CD8-positive, alpha-beta memory T cell (primary cell): ENCODE measurements at places on chromosomes 3 and 15. TPM values are rescaled to one million over a fixed set of nuclear protein-coding genes. Genes with fewer than 3 reads are reported as not detected.

The MCF2L2 gene
- total RNA-seq = 2.8 TPM

The SLC27A2 gene
- total RNA-seq = 18.6 TPM

DNA sequence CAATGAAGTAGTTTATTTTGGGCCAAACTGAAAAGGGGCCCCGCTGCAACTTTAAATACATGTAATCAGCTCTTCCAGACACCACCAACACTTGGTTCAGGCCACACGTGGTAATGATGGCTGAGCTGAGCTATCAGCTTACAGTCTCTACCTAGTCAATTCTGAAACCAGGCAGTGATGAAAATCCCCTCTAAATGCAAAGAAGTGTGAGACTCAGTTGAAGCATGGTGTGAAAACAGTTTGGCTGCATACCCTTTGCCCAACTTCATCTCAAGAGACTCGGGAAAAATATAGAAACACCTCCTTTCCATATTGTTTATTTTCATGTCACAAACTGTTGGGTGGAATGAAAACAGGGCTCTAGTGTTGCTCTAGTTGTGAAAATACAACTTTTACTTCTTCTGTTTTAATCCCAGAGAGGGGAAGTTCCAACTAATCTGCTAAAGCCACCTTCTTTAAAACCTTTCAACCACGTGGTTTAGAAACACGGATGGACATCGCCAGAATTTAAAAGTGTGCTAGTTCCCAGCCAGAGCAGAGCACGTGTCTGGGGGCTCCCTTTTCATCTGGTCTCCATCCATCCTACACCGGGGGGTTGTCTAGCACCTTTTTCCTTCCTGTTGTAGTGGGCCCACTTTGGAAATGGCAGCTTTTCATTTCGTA lies 229.1 kb downstream of the EPHB1 start:
- H3K4me1 ChIP-seq = no peaks in the 10 kb centered on the region
- no peaks in the 10 kb centered on the region for H3K27me3 ChIP-seq
- H3K36me3 ChIP-seq = no peaks in the 10 kb centered on the region
- no peak overlapping the region for H3K27ac ChIP-seq
- H3K4me3 ChIP-seq = no peak overlapping the region

DNA sequence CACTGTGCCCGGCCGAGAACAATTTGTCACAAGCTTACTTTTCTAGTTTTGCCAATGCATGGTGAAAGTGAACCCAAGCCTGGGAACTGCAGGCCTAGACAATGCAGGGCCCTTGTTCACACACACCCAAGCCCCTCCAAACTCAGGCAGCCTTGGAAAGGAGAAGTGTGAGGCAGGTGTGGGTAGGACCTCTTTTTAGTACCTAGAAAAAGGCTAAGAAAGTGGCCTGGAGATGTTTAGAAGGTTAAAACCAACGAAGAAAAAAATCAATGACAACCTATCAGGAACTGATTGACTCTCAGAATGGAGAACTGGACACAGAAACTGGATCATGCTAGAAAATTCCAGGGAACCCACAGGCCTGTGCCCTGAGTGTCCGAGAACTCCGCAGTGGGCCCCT lies 18.8 kb downstream of the IDH2 start:
- H3K36me3 ChIP-seq = peaks cover 38% of the 10 kb centered on the region
- H3K27ac ChIP-seq = no peak overlapping the region
- DNase-seq = no peak
- no peaks in the 10 kb centered on the region for H3K4me1 ChIP-seq

DNA sequence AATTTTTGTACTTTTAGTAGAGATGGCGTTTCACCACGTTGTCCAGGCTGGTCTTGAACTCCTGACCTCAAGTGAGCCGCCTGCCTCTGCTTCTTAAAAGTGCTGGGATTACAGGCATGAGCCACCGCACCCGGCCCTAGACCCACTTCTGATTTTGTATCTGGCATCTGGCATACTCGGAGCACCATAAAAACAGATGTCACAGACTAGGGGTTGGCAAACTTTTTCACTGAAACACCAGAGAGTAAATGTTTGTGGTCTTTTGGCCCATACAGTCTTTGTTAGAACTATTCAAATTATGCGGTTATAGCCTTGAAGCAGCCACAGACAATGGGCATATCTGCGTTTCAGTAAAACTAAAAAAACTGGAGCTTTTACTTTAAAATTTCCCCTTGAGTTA lies 110.7 kb downstream of the TJP1 start:
- H3K4me1 ChIP-seq = no peaks in the 10 kb centered on the region
- H3K36me3 ChIP-seq = no peaks in the 10 kb centered on the region
- H3K27ac ChIP-seq = no peak overlapping the region
- no peak for DNase-seq
- no peaks in the 10 kb centered on the region for H3K27me3 ChIP-seq
- H3K4me3 ChIP-seq = no peak overlapping the region

The GXYLT2 gene
- not detected for total RNA-seq

- H3K27me3 ChIP-seq = no peaks in the 10 kb centered on the region
- H3K4me1 ChIP-seq = no peaks in the 10 kb centered on the region
- no peaks in the 10 kb centered on the region for H3K36me3 ChIP-seq
These were observed 23.2 kb downstream of the CA12 start for GRCh38 chr15:63358241-63359029.

DNA sequence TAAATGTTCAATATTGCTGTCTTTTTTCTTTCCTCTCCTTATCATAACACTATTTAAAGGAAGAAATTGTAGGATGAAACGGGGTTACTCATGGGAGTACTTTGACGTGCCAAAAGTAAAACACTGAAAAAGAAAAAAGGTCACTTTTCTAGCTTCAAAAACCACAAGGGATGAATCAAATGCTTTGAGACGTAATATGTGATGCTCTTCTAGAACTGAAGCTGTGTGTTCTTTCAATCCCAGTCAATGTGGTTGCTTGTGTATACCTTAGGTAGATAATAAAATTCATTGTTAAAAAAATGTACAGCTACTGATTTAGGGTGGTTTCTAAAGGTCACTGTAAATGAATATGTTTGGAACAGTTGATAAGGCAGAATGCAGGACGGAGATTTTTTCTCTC lies 538.8 kb upstream of the ZNF717 start:
- no peaks in the 10 kb centered on the region for H3K4me1 ChIP-seq
- H3K4me3 ChIP-seq = no peak overlapping the region
- no peak for DNase-seq
- H3K27me3 ChIP-seq = no peaks in the 10 kb centered on the region

- H3K4me3 ChIP-seq = no peak overlapping the region
- H3K27me3 ChIP-seq = no peaks in the 10 kb centered on the region
- H3K27ac ChIP-seq = no peak overlapping the region
- no peaks in the 10 kb centered on the region for H3K4me1 ChIP-seq
These were observed 933.9 kb downstream of the NSUN3 start for GRCh38 chr3:94996743-94997142.

GRCh38 chr15:100780208-100780800 lies 99.3 kb upstream of the ALDH1A3 start:
- H3K36me3 ChIP-seq = no peaks in the 10 kb centered on the region
- H3K27me3 ChIP-seq = no peaks in the 10 kb centered on the region
- no peak for DNase-seq
- H3K4me3 ChIP-seq = no peak overlapping the region
- H3K4me1 ChIP-seq = no peaks in the 10 kb centered on the region
- no peak overlapping the region for H3K27ac ChIP-seq

The TM4SF4 gene
- total RNA-seq = not detected

- H3K27ac ChIP-seq = no peak overlapping the region
- peaks cover 9% of the 10 kb centered on the region for H3K36me3 ChIP-seq
- DNase-seq = no peak
- H3K4me1 ChIP-seq = no peaks in the 10 kb centered on the region
These were observed 61.0 kb downstream of the PGPEP1L start for GRCh38 chr15:98946301-98947255.

The TNFSF10 gene
- 38.2 TPM for total RNA-seq

The ZNF502 gene
- total RNA-seq = 1.6 TPM

DNA sequence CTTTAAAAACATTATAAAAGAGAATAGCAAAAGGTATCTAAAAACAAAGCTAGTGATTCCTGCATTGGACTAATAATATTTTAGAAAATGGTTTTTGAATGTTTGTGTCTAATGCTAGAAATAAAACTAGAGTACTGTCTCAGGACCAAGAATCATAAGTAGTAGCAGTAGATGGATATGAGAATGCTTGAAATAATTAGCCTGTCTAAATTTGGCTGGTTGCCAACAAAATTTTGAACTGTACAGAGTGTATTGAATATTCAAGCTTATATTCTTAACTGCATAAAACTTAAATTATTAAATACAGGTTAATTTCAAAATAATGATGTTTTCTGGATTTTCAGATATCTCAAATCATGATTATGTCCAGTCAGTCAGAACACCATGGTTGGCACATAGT lies 14.0 kb downstream of the ABHD5 start:
- no peak overlapping the region for H3K27ac ChIP-seq
- H3K4me1 ChIP-seq = no peaks in the 10 kb centered on the region
- DNase-seq = no peak
- no peaks in the 10 kb centered on the region for H3K27me3 ChIP-seq
- peaks cover 4% of the 10 kb centered on the region for H3K36me3 ChIP-seq

DNA sequence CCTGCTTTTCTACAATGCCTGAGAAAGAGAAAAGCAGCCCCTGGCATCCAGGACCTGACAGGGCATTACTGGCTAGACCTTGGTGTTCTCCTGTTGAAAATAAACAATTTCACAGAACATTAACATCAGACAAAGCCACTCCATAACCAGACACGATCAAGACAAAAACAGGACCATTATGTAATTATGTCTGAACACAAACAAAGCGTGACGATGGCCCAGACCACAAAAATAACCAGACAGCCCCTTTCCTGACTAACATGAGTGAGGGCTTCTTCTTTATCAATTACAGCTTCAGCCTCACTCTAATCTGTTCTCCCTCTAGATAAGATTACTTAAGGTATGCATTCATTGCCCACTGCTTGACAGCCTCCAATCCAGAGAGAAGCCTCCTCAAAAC lies 172.7 kb upstream of the LMCD1 start:
- H3K4me3 ChIP-seq = no peak overlapping the region
- H3K27me3 ChIP-seq = no peaks in the 10 kb centered on the region
- peak; percentile 38 for DNase-seq
- peaks cover 6% of the 10 kb centered on the region for H3K4me1 ChIP-seq
- H3K36me3 ChIP-seq = no peaks in the 10 kb centered on the region
